T-helper 2 cell (primary cell): ENCODE measurements at places on chromosomes 4 and X.
A peak's percentile ranks its signal among the peaks of the same experiment; 100 is the strongest.

GRCh38 chrX:107776649-107777535, 641 bp upstream of the NCBP2L start:
- DNase-seq: peak; percentile 84

DNA sequence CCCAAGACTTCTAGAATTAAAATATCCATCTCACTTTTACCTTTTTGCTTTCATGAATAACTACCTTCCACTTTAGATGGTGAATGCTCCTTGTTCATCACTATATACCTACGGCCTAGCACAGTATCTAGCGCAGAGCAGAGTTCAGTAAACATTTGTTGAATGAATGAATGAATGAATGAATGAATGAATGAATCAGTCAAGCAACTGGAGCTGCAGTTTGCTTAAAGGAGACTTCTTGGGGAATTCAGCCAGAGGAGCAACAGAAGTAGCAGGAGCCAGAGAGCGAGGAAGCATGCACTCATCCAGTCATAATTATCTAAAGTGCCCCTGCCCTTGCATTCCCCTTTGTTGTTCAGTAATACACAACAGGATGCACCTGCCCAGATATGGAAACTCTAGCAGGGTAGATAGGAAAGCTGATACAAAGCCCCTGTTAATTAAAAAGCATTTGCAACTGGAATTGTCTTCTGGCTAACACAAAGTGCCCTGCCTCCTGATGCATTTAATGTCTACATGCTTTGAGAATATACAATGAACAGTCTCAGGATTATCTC, 103.0 kb upstream of the MBNL3 start:
- DNase-seq: no peak

DNA sequence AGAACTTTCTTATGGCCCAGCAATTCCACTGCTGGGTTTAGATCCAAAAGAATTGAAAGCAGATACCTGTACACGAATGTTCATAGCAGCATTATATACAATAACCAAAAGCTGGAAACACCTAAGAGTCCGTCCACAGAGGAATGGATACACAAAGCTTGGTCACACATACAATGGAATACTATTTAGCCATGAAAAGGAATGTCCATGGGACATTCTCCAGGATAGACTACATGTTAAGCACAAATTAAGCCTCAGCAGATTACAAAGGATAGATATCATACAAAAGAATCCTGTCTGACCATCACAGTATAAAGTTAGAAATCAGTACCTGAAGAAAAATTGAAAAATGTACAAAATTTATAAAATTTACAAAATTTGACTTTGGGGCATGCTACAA, 12.7 kb upstream of the MAEA start:
- DNase-seq: no peak

DNA sequence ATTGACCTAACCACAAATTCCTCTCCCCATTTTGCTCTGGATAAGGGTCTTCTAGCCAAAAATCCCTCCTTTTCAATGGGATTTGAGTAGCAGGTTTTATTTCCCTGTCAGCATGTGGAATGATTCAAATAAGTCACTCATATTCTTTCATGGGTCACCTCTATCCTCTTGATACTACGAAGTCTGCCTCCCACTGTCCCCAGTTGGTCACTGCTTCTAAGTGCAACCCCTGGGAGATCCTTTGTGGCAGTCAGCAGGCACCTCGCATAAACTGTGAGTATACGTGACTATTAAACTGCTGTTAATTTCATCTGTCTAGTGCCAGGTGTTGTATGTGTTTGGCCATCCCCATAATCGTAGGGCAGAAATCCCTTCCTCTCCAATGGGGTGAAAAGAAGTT, 1667.9 kb upstream of the PCDH7 start:
- no peak for DNase-seq

DNA sequence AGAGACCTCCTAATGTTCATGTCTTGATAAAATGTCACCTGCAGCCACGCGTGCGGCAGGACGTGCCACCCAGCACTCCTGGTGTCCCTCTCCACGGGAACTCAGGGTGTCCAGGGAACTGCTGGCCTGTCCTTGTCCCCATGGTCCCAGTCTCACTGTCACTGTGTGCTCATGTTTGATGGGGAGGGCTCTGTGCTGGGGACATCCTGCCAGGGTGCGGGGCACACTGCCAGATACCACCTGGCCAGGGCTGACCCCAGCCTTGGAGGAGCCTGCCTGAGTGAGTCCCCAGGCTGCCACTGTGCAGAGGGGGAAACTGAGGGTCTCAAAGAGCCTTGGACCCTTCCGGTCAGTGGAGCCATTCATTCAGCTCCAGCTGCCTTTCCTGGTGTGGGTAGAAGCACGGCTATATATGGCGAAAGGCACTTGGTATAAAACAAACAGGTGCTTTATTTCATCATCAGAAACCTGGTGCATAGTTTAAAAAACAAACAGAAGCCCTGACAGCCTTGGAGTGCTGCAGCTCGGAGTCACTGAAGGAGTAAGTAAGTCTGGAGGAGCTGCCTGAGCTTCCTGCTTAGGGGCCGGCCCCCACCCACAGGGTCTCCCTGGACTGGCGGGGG, 33.0 kb downstream of the NOP14 start:
- no peak for DNase-seq

GRCh38 chrX:2521092-2521926, 20.5 kb upstream of the DHRSX start:
- DNase-seq: no peak

GRCh38 chr4:152734015-152734698, 45.4 kb downstream of the TIGD4 start:
- no peak for DNase-seq

DNA sequence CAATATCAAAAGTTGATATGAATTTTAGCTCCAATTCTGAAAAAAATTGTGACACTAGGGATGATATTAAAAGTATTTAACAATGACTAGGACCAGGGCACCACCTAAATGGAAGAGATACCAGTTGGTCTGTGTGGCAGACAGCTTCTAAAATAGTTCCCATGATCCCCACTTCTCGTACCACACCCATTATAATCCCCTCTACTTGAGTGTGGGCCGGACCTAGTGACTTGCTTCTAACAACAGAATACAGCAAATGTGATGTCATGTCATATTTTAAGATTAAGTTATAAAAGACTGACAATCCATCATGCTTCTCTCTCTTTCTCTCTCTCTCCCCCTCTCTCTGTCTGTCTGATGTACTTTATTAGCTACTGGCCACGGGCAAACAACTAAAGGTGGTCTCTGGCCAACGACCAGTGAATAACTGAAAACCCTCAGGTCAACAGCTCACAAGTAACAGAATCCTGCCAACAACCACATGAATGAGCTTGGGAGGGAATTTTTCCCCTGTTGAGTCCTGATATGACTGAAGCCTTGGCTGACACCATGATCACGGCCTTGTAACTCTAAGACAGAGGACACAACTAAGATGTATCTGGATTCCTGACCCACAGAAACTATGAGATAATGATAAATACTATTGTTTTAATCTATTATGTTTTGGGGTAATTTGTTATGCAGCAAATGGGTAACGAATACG, 34.4 kb downstream of the FAM13A start:
- DNase-seq: no peak
